Stimulated activated CD4-positive, alpha-beta T cell treated with anti-CD3 and anti-CD28 coated beads, Interleukin-4, amount 100 ng/mL, for 24 hours (primary cell): ENCODE measurements at places on chromosomes 2 and 18.

DNA sequence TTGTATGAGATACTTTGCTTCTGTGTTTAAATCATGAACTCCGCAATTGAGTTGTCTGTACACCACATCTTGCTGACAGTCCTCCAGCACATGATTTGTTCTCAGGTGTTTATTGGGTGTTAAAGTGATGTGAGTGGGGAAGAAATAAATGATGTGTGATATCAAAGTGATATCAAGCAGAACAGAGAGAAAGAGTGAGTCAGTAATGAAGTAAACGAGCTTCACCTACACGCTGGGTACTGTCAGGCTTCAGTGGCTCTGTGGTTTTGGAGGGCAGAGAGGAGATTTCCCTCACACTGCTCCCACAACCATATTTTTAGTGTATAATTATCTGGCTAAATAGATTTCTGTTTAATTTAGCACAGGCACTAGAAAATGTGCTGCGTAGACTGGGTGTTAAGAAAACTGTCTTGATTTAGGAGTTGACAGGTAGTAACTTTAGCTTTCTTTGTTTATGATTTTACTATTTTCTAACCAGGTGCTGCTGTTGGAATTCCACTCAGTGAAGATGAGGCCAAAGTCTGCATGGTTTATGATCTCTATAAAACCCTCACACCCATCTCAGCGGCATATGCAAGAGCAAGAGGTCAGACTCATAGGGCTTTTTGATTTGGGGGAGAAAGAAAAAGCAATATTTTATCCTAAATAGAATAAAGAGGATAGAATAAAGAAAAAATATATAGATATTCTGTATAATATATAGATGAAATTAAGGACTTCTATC, 21.2 kb downstream of the ATIC start:
- DNase-seq, result no peak

- DNase-seq, result no peak
Observed at GRCh38 chr18:27942706-27943105, 234.2 kb downstream of the CDH2 start.

DNA sequence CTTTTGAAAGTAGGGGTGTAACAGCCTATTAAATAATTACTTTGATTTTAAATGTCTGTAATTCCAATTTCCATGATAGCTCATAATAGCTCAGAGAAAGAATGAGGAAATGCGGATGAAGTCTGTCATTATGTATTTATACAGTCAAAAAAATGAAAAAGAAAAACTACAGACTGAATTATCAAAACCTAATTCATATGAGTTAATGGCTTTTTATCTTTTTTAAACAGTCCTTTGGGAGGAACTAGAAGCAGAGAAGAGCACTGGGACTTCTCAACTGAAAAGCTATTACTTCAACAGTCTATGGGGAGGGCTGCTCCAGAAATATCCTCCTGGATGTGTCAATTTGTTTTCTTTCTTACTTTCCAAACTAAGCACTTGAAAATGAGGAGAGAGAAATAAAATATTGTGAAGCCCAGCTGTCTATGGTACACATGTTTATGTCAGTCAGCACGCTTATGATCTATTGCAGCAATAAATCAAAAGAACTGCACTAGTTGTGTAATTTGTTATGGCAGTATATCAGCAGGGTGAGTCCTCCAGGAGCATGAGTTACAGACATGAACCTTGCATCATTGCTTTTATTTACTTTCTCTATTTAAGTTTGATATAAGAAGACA, 1550.2 kb downstream of the LRP1B start:
- DNase-seq, result no peak

GRCh38 chr2:31398881-31399280, 15.7 kb downstream of the XDH start:
- DNase-seq, result no peak

DNA sequence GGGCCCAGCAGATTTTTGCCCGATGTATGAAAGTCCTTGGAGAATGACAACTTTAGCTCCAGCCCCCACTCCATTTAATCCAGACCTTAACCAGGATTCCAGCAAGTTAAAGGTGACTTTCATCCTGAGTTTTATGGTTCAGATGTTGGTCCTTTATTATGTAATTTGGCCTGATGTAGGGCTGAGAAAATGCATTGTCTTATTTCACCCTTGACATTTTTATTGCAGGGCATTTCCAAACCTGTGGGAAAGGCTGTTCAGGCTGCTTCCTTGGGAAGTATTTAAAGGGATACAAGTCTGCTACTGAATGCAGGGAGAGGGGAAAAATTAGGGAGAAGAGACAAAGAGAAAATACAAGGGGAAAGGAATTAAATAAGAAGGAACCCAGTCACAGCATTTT, 48.8 kb downstream of the ASB1 start:
- no peak for DNase-seq

GRCh38 chr18:54626779-54627178, 35.7 kb downstream of the DYNAP start:
- DNase-seq, result no peak

DNA sequence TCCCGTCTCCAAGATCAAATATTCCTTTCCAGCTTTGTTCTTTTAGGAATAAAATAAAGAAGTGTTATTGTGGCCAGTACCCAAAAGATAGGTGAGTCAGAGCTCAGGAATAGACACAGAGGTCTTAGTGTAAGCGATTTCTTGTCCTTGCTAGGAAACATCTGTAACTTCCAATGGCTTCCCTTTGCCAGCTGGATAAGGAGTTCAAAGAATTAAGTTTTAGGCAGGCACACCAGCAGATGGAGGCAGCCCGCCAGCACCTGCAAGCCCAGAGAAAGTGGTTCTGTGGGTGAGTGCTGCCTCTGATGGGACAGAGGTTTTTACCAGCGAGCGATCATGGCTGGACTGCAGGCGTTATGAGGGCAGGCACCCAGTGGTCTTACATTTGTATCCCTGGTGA, 125.4 kb downstream of the MGAT5 start:
- no peak for DNase-seq

DNA sequence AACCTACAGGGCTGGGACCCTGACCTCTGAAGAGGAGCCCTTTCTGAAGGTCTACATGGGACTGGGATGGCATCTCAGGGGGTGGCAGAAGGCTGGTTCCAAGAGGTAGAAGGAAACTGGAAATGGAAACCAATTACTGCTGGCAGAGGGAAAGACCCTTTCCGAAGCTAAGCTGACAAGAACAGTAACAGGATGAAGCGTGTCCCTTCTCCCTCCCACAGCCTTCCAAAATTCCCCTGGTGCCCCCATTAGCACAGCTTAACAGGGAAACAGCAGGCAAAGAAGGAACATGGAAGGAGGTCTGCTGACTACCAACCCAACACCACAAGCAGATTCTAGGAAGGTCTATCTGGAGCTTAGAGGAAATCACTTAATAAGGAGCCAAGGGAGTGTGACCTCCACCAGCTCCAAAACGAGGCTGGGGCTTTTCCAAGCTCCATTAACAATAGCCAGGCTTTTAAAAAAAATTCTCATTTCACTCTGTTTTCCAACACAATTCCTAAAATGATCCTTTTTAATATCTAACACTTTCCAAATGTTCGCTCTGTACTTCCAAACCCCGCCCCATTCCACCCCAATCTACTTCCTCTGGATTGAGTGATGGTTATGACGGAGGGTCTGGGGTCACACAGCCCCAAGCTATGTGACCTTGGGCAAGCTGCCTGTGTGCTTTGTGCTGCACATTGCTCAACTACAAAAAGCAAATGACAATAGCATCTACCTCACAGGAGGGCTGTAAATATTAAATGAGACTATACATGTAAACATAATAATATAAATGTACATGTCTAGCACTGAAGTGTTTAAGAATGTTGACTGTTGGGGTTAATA, 55.2 kb downstream of the STK39 start:
- DNase-seq, result no peak

GRCh38 chr2:159010963-159011362, 42.5 kb downstream of the TANC1 start:
- no peak for DNase-seq

- no peak for DNase-seq
Observed at GRCh38 chr2:15668611-15669305, 77.1 kb downstream of the DDX1 start.

DNA sequence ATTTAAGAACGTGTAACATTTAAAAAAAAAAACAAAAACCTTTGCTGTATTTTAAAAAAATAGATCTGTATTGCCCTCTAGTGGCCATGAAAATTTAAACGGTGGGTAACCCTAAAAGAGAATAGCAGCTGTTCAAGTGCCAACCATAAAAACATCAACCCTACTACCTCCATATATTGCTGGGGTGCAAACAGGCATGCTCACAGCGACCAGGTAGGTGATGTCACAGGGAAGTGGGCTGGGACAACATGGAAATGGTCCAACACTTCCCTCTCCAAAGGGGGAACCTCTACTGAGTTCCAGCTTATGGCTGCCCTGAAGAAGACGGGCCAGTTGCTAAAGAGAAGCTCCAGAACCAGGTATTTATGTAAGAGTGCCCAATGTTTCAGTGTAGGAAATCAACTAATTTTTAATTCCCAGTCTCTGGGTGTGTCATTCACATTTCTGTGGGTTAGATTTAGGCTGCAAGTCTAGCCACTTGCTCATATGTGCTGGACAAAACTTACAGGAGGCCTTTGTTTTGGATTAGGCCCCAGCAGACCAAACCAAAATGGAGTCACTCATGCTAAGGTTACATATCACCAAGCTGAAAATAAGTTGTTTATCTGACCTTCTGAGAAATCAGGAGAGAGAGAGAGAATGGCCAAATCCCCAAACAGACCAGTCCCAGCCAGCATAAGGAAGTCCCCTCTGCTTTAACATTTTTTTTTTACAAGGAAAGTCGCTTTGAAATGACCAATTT, 54.5 kb downstream of the SKA1 start:
- no peak for DNase-seq

GRCh38 chr2:175152242-175152641, 15.8 kb downstream of the ATF2 start:
- no peak for DNase-seq

DNA sequence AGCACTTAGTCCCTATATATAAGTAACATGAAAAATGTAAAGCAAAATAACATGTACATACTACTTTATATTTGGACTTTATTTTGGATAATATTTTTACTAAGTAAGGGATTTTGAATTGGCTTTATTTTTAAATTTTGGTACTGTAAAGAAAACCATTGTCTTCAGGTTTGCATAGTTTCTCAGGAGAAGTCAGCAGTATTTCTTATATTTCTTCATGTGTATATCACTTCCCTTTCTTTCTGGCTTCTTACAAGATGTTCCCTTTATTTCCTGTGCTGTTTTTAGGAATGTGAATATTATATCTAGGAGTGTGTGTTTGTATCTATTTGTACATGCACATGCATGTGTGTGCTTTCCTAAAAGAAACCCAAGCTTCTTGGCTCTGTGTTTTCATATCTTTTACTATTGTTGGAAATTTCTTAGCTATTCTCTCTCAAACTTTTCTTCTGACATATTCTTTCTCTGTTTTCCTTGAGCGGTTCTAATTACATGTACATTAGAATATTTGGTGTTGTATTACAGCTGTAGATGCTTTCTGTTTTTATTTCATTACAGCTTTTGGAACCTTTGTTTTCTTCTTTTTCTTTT, 1549.7 kb upstream of the ACVR2A start:
- DNase-seq, result no peak

- DNase-seq, result no peak
Observed at GRCh38 chr2:186984966-186985365, 136.0 kb upstream of the ZSWIM2 start.

- no peak for DNase-seq
Observed at GRCh38 chr18:5534845-5535244, 9.0 kb downstream of the EPB41L3 start.

- DNase-seq, result no peak
Observed at GRCh38 chr18:8928847-8929780, 173.4 kb upstream of the NDUFV2 start.

DNA sequence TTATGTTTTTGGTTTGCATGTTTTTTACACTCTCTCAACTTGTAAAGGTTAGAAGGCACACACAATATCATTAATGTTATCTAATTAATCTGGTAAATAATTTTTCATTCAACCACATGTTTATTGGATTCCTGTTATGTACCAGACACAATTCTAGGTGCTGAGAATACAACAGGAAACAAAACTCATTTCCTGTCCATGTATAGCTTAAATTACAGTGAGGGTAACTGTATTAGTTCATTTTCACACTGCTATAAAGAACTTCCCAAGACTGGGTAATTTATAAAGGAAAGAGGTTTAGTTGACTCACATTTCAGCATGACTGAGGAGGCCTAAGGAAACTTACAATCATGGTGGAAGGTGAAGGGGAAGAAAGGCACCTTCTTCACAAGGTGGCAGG, 270.5 kb downstream of the TRIB2 start:
- no peak for DNase-seq

DNA sequence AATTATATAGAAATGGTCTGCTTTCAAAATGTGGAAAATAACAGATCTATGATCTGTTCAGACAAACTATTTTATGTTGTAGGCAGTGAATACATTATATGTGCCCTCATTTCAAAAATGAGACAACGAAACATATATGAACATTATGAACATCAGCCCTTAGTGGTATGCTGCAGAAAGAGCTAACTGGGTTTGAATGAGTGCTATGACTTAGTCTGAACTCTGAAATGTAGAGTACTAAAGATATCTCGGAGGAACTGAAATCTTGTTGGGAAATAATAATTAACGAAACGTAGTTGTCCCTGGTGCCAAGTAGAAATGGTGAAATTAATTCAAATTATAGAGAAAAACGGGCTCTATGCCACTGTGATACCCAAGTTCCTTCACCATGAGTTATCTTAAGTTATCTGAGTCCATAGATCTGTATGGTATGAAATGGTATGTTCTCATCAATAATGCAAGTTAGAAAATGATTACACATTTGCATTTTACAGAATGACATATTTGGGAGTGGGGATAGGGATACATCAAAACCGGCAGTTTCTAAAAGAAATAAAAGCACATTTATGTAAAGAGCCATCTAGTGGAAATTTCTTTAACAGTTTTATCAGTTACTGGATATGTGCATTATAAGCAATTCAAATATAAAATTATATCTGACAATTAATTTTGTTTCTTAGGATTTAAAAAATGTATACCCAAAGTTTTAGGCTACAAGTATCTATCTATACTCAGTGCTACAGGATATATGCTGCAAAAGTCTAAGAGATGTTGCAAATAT, 26.7 kb downstream of the STARD6 start:
- DNase-seq, result no peak

- no peak for DNase-seq
Observed at GRCh38 chr2:48312126-48312525, 217.8 kb upstream of the STON1 start.

GRCh38 chr2:232891621-232892071, 21.6 kb downstream of the SNORC start:
- DNase-seq, result no peak

- no peak for DNase-seq
Observed at GRCh38 chr18:25181581-25181980, 170.4 kb downstream of the ZNF521 start.

- DNase-seq, result no peak
Observed at GRCh38 chr2:158501301-158501700, 44.5 kb downstream of the PKP4 start.

GRCh38 chr2:231227310-231228162, 29.1 kb downstream of the ARMC9 start:
- peak; percentile 52 for DNase-seq

DNA sequence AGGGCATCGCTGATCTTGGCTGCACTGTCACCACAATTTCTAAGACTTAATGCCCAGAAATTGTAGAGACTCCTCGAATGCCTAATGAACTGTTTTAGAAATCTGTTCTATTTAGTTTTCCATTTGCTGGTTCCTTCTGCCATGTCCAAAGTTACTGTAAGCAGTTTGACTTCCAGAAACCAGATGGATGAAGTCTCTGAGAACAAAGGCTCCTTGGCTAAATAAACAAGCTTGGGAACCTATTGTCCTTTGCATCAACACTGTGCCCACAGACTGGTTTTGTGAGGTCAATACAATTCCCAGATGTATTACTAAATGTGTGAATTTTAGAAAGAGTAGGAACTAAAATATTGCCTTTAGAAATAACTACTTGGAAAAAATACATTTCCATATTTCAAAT, 600.2 kb downstream of the NYAP2 start:
- DNase-seq, result no peak
